ENCODE measurements at places on chromosomes 7 and 10. TPM values are rescaled to one million over a fixed set of nuclear protein-coding genes. Genes with fewer than 3 reads are reported as not detected.

Gene PTPN20
- total RNA-seq: 2.6 TPM

Gene SLC13A1
- total RNA-seq: not detected

Gene HDAC9
- total RNA-seq: 0.72 TPM

Gene LIPK
- total RNA-seq: not detected

Gene ZKSCAN1
- total RNA-seq: 41.5 TPM

Gene UPK3BL2
- 9.6 TPM for total RNA-seq

DNA sequence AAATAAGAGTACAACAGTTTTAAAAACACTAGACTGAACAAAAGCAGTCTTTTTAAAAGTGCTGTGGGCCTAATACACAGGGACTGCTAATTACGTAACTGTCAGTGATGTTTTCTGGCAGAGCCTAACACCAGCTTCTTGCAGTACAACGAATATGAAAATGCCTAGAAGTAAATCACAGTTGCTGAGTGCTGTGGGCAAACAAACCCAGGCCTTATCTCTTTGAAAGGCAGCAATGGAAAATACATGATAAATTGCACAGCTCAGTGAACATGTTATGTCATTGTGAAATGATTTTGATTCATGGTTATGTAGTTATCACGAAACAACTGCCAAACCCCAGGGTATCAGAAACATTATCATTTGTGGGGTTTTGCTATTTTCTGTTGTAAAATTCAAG, 428.4 kb downstream of the GFRA1 start:
- DNase-seq: no peak

DNA sequence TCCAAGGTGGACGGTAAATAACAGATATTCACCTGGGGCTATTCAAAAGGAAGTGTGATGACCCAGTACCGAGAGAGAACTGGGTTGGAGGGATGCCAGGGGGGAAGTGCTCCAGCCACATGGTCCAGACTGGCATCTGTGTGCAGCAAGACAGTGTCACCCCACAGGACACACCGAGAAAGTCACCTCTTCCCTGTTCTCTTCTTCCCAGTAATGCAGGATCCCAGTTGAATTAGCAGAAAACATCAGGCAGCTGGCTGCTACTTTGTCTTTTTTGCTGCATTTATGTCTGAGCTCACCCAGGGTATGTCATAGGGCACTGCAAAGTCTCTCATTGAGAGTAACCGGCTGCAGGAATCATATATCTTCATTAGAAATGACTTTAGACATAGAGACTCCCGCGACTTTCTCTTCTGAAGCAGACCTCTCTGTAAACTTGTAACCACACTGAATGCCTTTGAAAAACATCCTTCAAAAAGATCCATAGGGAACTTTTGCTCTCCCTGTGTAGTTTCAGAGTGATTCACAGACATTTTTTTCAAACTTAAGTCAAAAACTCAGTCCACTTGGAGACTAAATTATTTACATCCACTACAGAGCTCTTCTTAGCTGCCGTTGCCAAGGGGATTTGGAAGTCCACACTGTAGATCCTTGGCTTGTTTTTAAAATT, 609.0 kb upstream of the DPP6 start:
- no peak for DNase-seq

GRCh38 chr10:78815702-78816334, 252.9 kb upstream of the ZMIZ1 start:
- no peak for DNase-seq

GRCh38 chr10:48813291-48813690, 126.3 kb downstream of the LRRC18 start:
- DNase-seq: no peak

DNA sequence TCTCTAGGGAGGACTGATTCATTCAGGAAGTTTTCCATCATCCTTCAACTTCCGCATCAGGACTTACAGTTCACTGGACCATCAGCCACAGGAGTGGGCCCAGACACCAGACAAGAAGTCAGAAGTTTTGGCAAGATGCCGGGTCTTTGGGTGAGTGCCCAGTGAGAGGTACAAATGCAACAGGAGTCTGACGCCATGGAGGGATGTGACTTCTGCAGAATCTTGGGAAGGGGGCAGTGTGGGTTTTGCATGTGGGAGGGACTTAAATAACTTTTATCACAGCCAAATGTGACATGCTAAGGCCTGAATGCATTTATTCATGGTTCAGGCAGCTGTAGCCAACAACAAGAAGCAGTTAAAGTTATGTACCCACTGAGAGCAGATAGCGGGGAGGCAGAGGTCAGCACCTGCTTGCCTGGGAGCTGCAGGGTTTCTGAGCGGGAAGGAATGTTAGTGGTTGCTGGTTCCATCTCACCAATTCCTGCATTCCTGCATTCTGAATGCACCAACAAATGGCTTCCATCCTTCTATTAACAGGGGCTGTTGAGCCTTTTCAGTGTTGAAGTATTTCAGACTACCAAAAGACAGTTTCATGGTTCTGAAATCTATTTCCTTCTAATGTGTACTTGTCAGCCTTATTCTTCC, 375.2 kb downstream of the PAXIP1 start:
- no peak for DNase-seq

GRCh38 chr10:49296836-49297235, 2.1 kb upstream of the C10orf71 start:
- DNase-seq: no peak

DNA sequence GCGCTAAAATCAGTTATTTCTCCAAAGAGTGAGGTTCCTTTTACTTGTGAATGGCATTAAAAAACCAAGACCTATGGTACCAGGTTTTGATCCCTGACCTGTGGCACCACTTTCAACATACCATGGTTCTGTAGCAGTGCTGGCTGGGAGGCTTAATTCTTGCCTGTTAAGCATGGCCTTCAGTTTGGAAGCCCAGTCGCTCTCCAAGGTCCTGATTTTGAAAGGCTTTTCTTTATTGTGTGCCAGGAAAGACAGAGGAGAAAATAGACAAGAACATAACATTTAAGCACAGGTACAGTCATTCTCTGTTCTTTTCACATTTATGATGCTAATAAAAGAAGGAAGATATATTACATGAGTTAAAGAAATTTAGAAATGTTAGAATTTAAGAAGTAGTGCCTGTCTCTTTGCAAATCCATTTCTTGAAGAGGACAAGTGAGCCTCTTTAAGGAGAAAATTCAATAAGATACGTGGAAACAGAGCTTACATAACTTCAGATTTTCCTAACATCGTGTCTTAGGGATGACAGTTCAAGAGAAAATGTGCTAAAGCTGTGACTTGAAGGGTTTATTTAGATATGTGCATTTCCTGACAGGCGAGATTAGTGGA, 357.6 kb downstream of the DPP6 start:
- no peak for DNase-seq

GRCh38 chr10:12639996-12640944, 290.9 kb downstream of the CAMK1D start:
- no peak for DNase-seq
